ENCODE measurements at places on chromosomes 6 and 20.

DNA sequence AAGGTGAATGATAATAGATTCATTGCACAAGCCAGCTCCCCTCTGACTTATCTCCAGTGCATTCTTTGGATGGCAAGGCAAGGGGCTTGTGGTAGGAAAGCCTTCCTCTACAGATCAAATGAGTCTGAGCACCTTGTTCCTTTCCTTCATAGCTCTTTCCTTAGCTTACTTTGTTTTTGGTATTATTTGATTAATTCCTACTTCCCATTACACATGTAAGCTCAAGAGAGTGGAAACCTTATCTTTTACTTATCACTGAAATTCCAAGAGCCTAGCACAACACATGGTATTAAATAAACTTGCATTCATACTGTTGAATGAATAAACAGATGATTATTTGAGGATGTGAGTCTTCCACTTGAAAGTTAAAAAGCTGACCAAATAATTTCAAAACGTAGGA, 41.7 kb downstream of the FRK start:
- no peak for DNase-seq

GRCh38 chr6:39561536-39562266, 163.5 kb downstream of the KIF6 start:
- DNase-seq, result no peak

DNA sequence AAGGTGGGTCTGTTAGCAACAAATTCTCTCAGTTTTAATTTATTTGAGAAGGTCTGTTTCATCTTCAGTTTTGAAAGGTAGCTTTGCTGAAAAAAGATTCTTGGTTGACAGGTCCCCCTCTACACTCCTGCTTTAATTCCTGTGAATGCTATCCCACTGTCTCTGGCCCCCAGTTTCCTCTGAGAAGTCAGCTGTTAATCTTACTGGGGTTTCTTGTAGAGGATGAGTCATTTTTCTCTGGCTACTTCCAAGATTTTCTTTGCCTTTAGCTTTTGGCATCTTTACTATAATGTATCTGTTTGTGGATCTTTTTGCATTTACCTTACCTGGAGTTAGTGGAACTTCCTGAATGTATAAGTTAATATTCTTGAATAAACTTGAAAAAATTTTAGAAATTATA, 122.7 kb downstream of the MMS22L start:
- no peak for DNase-seq

GRCh38 chr6:91442342-91442741, 855.5 kb upstream of the MAP3K7 start:
- DNase-seq, result no peak

- no peak for DNase-seq
Observed at GRCh38 chr6:93420163-93420795, 920 bp upstream of the EPHA7 start.

DNA sequence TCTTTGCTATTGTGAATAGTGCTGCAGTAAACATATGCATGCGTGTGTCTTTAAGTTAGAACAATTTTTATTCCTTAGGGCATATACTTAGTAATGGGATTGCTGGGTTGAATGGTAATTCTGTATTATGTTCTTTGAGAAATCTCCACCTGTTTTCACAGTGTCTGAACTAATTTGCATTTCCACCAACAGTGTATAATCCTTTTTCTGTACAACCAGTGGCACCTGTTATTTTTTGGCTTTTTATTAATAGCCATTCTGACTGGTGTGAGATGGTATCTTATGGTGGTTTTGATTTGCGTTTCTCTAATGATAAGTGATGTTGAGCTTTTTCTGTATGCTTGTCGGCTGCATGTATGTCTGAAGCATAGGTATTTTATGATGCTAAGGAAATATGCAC, 820.8 kb upstream of the MAP3K7 start:
- no peak for DNase-seq

DNA sequence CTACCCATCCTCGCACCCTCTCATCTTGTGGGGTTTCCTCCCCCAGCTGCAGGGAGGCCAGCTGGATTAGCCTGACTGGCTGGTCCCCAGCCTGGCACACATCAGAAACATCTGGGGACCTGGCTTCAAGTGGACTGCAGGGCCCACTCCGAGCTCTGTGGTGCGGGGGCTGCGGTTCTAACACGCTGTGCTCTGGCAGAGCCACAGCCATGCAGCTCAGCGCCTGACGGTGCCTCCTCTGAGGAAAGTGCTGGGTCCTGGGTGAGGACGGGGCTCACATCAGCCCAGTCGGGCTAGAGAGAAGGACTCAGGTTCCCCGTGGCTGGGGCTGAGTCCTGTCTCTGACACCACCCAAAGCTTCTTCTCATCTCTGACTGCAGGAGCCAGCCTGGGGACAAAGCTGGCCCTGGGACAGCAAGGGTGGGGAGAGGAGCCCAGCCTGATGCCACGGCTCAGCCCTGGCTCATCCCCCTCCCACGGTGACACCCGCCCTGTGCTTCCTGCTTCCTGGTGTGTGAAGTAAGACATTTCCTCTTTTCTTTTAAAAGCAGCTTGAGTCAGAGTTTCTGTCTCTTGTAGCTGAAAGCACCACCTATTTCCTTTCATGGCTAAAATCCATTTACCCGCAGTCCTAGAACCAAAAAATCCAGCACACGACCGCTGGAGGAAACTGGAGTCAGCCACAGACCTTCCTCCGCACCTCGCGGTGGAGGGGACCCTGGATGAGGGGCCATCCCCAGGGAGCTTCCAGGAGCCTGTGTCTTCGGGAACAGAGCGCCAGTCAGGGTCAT, 127.4 kb upstream of the AFDN start:
- DNase-seq, result no peak

GRCh38 chr20:16311756-16312155, 261.5 kb downstream of the KIF16B start:
- no peak for DNase-seq

- no peak for DNase-seq
Observed at GRCh38 chr20:62132421-62132820, 10.1 kb downstream of the LSM14B start.

- DNase-seq, result no peak
Observed at GRCh38 chr6:31821301-31822035, 6.1 kb upstream of the HSPA1B start.

GRCh38 chr20:4875578-4876067, 125.7 kb downstream of the SLC23A2 start:
- no peak for DNase-seq

- no peak for DNase-seq
Observed at GRCh38 chr6:100228437-100228833, 234.4 kb upstream of the MCHR2 start.

DNA sequence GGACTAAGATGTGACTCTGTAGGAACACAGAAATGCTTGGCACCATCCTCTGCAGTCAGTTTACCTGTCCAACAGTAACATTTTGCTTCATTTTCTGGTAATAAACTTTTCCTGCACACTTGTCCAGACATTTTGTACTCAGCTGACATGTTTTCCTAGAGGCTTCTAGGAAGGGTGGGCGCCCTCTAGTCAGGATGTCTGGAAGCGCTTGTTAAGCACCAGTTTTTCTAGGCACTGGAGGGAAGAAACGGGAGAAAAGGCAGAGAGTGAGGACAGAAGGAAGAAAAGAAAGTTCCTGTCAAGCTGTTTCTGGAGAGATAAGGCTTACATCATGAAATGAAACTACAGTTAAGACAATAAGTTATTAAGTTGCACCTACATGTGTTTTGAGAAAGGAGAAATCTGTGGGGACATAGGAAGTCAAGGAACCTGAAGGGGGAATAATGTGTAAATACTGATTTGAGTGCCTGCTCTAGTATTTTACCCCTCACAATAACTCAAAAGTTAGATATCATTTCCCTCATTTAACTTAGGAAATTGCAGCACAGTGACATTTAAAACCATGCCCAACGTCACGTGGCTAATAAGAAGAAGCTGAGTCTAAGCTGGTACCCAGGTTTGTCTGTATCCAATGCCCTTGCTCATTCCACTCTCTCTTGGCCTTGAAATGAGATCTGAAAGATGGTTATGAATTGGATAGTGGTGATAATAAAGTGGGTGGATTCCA, 42.7 kb upstream of the TNFRSF21 start:
- DNase-seq, result no peak

GRCh38 chr20:50794181-50794845, 548 bp upstream of the BCAS4 start:
- no peak for DNase-seq

- DNase-seq, result no peak
Observed at GRCh38 chr6:74834967-74835366, 370.9 kb downstream of the COL12A1 start.

DNA sequence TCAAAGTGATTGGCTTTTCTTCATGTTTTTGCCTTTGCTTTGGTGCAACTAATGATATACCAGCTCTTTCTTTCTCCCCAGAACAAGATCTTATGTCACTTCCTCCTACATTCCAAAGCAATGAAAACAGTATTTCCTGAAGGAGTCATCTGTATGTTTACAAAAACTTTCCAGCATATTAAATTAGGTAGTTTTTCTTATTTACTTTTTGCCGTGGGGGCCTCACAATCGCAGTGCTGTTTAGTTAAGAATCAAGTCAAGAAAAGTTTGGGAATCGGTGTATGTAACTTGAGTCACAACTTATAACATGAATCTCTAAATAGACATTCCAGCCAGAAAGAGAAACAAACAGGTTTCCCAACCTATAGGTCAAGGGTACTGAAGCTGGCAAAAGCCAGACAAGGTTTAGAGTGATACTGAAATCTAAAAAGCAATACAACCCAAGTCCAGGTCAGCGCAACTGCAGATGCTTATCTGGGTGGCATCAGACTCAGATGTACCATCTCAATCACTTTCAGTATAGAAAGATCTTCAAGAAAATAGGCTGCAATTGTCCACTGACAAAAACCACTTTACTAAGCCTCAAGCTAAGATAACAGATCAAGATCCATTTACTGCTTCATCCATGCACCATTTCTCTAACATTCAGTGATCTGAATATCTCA, 63.6 kb downstream of the IPCEF1 start:
- DNase-seq, result no peak

DNA sequence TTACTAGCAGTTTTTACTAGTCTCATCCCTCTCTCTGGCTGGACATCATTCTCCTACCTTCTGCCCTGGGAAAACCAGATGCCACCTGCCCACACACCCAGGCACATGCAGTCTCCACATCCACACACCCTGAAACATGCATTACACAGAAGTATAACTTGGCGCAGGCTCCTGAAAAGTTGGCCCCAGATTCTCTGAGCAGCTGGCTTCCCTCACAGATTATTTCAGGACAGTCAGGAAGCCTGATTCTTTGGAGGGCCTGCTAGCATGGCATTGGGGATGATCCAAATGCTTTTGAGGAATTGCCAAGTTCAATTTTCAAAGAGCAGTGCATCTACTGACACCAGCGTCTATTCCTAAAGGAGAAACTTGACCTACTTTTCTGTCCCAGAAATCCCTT, 27.8 kb upstream of the KIF16B start:
- DNase-seq, result no peak

GRCh38 chr6:110688661-110689268, 126.5 kb downstream of the CDK19 start:
- DNase-seq, result no peak

DNA sequence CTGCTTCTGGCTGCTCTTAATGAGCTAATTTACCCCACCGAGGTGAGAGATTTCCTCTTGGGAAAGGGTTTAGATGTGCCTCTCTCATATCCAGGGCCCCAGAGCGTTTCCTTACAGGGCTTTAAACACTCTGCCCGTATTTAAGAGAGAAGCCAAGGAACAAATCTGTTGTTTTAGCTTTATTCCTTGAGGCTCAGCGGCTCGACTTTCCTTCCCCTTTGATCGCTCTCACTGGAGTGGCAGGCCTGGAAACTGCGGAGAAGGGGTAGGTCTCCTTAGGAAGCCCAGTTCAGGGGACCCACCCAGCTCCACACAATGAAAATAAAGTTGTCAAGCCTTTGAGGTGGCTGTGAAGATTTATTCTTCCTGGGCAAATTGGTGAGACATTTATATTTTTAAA, 132.0 kb upstream of the JAG1 start:
- DNase-seq, result no peak

DNA sequence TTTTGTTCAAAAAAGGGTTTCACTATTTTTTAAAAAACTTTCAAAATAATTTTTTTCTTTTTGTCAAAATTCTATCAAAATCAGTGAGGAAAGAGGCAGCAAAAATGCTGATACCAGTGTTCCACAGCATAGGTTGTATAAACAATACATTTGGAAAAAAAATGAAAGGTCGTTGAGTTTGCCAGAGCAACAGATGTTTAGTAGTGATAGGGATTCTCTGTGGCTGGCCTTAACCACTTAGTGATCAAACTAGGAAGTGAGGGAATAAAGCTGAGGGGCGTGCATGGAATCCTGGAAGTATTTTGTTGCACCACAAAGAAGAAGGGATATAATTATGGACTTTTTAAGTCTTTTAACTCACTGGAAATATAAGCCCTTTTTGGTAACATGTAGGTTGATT, 555.3 kb upstream of the CHD6 start:
- no peak for DNase-seq

DNA sequence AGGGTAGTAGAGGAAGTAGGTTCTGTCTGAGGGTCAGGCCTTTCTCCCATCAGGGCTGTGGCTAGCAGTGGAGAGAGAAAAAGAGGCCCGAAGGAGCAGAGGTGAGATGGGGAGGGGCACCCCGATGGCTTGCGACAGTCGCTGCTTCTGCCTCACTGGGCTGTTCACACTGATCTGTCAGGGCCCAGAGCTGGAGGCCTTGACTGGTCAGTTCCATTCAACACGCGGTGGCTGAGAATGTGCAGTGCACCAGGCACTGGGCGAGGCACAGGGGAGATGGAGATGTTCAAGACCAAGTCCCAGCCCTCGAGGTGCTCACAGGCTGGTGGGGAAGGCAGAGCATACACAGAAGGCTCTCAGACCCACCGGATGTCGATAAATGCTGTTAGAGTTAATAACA, 21.4 kb downstream of the SLC12A5 start:
- DNase-seq, result no peak

DNA sequence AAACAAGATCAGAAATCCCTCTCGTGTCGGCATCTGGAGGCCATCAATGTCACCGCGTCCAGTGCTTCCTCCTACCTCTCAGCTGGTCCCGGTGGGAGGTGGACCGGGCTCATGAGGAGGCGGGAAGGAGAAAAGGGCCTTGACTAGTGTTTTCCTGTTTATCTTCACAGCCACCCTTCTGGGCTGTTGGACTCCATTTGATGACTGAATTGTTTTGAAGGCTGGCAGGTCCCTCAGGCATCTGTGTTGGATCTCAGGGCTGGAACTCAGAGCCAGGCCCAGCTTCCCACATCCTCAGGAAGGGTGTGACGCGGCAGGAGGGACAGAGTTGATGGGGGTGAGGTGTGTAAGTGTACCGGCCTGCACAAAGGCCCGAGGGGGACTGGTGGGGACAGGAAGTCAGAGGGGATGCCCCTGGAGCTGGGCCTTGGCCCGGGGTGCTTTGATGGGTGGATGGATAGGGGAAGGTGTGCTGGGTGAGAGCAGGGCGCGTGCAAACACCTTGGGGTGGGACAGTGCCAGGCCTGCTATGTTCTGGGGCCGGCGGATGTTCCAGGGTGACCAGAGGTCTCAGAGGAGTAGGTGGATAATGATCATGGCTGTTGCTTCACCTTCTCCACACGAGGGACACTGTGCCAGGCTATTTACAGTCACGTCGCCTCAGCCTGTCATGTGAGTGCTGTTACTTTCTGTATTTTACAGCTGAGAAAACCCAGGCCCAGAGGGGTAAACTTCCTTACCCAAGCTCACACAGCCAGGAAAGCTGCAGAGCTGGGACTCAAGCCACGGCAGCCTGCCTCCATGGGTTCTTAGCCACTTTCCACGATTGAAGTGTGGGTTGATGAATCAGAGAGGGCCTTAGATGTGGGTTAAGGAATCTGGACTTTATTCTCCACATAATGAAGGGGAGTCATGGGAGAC, 17.9 kb upstream of the CHMP4B start:
- no peak for DNase-seq
